Esophagus muscularis mucosa (tissue), 4 donors: ENCODE measurements at places on chromosomes 6 and 20. TPM values are rescaled to one million over a fixed set of nuclear protein-coding genes. Genes with fewer than 3 reads are reported as not detected.
A peak's percentile ranks its signal among the peaks of the same experiment; 100 is the strongest.

GRCh38 chr6:3355358-3356055 is 96.8 kb downstream of the PSMG4 start:
- no peaks in the 10 kb centered on the region for H3K36me3 ChIP-seq
- H3K4me1 ChIP-seq = peaks cover 61% of the 10 kb centered on the region

Gene OPRM1
- 1.2 TPM for total RNA-seq

Gene KCNB1
- total RNA-seq = 49.4 TPM

- no peak for DNase-seq
- no peak overlapping the region for H3K4me3 ChIP-seq
Measured at GRCh38 chr20:37343212-37343993, 2.5 kb upstream of the SRC start.

DNA sequence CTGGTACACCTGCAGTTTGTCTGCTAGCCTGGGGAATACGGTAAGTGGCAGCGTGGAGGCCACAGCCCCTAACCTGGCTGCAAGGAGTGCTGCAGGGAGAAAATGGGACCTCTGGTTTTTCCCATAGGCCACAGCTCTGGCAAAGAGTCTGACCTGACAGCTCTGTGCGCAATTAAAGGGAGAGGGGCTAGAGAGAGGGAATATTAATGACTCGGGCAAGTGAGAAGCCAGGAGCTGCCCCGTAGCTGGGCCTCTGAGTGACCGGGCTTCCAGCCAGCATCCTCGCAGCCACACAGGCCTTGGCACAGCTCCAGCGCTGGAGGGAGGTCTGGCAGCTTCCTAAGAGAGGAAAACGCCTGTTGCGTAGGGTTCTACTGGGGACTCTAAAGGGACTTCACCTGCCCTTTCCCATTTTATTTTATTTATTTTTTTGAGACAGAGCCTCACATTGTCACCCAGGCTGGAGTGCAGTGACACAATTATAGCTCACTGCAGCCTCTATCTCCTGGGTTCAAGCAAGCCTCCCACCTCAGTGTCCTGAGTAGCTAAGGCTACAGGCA is 18.2 kb upstream of the OCSTAMP start:
- no peak for DNase-seq
- H3K27ac ChIP-seq = no peak overlapping the region
- no peak overlapping the region for H3K4me3 ChIP-seq
- H3K4me1 ChIP-seq = peaks cover 24% of the 10 kb centered on the region

DNA sequence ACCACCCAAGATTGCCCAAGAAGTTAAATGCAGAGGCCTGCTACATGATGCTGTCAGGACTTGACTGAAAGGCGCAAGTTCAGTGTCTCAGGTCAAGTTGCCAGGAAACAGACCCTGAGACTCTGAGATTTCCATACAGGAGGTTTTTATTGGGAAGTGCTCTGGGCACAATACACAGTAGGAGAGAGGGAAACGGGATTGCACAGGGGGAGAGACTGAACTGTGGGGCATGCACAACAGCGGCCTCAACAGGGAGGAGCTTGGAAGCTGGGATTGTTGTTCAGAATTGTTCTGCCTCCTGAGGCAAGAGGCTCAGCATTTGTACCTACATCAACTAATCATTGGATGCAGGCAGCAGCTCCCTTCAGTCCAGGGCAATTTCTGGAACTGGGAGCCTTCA is 6.7 kb downstream of the STX11 start:
- H3K27me3 ChIP-seq = no peaks in the 10 kb centered on the region
- DNase-seq = no peak
- no peak overlapping the region for H3K4me3 ChIP-seq
- H3K36me3 ChIP-seq = no peaks in the 10 kb centered on the region

- no peak for DNase-seq
- H3K4me1 ChIP-seq = no peaks in the 10 kb centered on the region
- no peaks in the 10 kb centered on the region for H3K36me3 ChIP-seq
Measured at GRCh38 chr6:15922510-15923250, 206.2 kb upstream of the MYLIP start.

Gene GJA10
- not detected for total RNA-seq

DNA sequence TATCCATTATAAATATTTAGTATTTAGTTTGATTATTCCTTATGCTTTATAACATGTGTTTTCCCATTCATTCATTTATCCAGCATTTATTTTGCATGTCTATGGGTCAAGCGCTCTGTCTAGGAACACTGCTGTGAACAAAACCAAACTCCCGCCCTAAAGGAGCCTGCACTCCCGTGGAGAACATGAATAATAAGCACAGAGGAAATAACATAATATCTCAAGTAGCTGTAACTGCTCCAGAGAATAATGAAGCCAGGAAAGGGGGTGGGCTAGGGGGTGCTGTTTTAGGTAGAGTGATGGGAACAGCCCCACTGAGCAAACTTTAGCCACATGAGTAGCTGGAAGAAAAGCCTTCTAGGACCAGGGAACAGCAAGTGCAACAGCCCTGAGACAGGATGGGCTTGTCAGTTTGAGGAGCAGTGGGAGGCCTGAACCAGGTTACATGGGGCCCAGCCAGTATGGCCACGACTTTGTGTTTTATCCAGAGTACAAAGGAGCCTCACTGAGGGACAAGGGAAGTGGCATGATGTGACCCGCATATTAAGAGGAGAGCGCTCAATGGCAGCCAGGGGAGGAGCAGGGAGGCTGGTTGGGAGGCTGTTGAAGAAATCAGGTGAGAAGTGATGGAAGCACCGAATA is 24.4 kb upstream of the PRND start:
- no peak overlapping the region for H3K27ac ChIP-seq
- DNase-seq = no peak
- peaks cover 5% of the 10 kb centered on the region for H3K4me1 ChIP-seq
- no peak overlapping the region for H3K4me3 ChIP-seq

Gene SSTR4
- total RNA-seq = not detected

Gene OPRL1
- 0.42 TPM for total RNA-seq

- no peak for DNase-seq
- no peak overlapping the region for H3K4me3 ChIP-seq
- H3K36me3 ChIP-seq = no peaks in the 10 kb centered on the region
- peaks cover 17% of the 10 kb centered on the region for H3K4me1 ChIP-seq
- H3K27ac ChIP-seq = no peak overlapping the region
Measured at GRCh38 chr6:3348821-3349220, 90.1 kb downstream of the PSMG4 start.

Gene UBD
- not detected for total RNA-seq

GRCh38 chr6:123000244-123000770 is 4.3 kb downstream of the CLVS2 start:
- H3K27ac ChIP-seq = no peak overlapping the region
- H3K4me1 ChIP-seq = peaks cover 12% of the 10 kb centered on the region
- H3K36me3 ChIP-seq = no peaks in the 10 kb centered on the region
- H3K4me3 ChIP-seq = no peak overlapping the region
- no peak for DNase-seq

DNA sequence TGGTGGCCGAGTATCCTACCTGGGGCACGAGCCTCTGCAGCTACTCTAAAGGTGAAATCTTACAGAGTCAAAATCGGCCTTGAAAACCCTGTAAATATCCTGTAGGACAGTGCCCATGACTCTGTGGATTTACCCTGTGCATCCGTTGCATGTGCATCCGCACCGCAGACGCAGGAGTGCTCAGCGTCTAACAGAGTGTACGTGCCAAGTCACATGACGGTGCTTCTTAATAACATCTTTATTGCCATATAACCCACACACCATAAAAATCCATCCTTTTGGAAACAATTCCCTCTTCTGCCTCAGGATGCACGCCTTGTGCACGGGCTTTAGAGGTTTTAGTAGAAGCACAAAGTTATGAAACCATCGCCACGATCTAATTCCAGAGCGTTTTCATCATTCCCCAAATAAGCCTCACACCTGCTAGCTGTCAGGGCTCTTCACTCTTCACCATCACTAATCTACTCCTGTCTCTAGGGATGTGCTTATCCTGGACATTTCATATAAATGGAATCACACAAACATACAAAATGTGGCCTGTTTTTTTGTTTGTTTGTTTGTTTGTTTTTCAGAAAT is 384.5 kb upstream of the SULF2 start:
- no peaks in the 10 kb centered on the region for H3K4me1 ChIP-seq
- no peak for DNase-seq
- H3K27me3 ChIP-seq = no peaks in the 10 kb centered on the region

GRCh38 chr20:6075428-6076219 is 21.8 kb upstream of the LRRN4 start:
- no peaks in the 10 kb centered on the region for H3K27me3 ChIP-seq
- no peak for DNase-seq
- no peak overlapping the region for H3K27ac ChIP-seq
- H3K4me3 ChIP-seq = no peak overlapping the region
- peaks cover 16% of the 10 kb centered on the region for H3K4me1 ChIP-seq
- no peaks in the 10 kb centered on the region for H3K36me3 ChIP-seq

DNA sequence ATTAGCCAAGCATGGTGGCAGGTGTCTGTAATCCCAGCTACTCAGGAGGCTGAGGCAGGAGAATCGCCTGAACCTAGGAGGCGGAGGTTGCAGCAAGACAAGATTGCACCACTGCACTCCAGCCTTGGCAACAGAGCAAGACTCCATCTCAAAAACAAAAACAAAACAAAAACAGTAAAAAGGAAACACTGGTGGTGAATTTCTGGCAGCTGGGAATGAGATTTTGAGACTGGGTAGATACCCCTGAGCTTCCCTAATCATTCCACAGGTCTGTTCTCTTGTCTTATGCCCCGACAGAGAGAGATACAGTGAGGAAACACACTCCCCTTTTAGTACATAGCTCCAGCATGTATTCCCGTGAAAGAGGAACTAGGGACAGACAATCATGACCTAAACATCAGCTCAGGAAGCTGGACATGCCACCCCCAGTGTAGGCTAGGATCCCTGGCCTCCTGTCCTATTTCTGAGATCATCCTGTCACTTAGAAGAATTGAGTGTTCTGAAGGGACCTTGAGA is 9.6 kb downstream of the MAN1A1 start:
- peak overlapping the region; percentile 38 for H3K27ac ChIP-seq
- H3K36me3 ChIP-seq = no peaks in the 10 kb centered on the region
- no peaks in the 10 kb centered on the region for H3K27me3 ChIP-seq
- no peak for DNase-seq
- H3K4me1 ChIP-seq = peaks cover 86% of the 10 kb centered on the region

Gene TRIM31
- total RNA-seq = 1.3 TPM

DNA sequence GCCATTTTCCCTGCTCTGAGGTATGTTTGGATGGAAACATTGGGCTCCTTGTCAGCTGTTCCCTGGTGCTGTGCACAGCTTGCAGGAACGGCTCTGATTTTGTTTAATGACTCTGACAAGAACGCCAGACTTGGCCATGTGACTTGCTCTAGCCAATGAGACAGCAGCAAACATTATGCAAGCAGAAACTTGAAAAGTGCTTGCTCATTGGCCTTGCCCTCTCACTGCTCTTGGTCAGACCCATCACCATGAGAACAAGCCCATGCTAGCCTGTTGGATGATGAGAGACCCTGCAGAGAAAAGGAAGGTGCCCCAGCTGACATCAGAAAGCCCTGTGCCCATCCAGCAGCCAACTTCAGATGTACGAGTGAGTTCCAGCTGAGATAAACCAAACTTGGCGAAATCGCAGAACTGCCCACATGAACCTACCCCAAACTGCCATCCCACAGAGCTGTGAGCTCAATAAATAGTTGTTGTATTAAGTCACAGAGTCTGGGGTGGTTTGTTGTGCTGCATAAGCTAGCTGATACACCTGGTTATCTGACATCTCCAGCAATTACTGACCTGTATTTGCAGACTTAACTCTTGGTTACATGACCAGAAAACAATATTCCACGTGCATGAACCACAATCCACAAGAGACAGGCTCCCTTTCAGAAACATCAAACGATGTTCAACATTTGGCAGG is 96.9 kb downstream of the JPH2 start:
- no peak overlapping the region for H3K4me3 ChIP-seq
- H3K4me1 ChIP-seq = no peaks in the 10 kb centered on the region
- no peaks in the 10 kb centered on the region for H3K27me3 ChIP-seq
- no peaks in the 10 kb centered on the region for H3K36me3 ChIP-seq
- no peak overlapping the region for H3K27ac ChIP-seq

Gene QKI
- 290 TPM for total RNA-seq

- H3K27ac ChIP-seq = no peak overlapping the region
- no peaks in the 10 kb centered on the region for H3K27me3 ChIP-seq
- H3K4me1 ChIP-seq = no peaks in the 10 kb centered on the region
- DNase-seq = no peak
- no peak overlapping the region for H3K4me3 ChIP-seq
Measured at GRCh38 chr20:35344354-35344837, 52.2 kb upstream of the FAM83C start.
